WERI-Rb-1 (cell line): ENCODE measurements at places on chromosomes 11 and 22.

DNA sequence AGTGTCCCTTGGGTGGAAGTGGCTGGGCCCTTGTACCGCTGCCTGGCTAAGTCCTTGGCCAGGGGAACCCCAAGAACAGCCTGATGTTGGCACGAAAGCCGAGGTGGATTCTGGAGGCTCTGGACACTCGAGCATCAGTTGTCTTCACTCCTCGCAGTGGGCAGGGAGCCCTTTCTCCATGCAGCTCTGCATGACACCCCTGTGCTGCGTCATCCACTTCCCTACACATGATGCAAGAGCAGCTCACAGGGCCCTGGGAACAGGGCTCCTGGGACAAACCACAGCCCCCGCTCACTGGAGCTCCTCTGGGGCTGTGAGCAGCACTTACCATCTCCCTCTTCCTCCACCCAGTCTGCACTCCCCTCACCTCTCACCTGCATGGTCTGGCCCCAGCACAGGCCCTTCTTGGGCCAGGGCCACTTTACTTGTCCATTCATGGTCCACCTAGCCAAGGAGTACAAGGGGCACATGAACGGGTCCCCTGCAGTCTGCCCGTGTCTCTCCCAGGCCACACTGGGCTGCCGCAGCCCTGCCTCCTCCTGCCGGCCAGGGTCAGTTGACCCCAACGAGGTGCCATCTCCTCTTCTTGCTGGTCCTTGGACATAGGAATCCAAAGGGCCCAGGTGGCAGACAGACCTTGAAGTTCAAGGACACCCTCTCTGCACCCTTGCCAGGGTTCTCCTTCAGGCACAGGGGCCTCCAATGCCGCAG is 66.5 kb downstream of the IGF2 start:
- no peak for DNase-seq

- no peak for DNase-seq
Observed at GRCh38 chr22:24599514-24599913, 3.5 kb upstream of the GGT1 start.

DNA sequence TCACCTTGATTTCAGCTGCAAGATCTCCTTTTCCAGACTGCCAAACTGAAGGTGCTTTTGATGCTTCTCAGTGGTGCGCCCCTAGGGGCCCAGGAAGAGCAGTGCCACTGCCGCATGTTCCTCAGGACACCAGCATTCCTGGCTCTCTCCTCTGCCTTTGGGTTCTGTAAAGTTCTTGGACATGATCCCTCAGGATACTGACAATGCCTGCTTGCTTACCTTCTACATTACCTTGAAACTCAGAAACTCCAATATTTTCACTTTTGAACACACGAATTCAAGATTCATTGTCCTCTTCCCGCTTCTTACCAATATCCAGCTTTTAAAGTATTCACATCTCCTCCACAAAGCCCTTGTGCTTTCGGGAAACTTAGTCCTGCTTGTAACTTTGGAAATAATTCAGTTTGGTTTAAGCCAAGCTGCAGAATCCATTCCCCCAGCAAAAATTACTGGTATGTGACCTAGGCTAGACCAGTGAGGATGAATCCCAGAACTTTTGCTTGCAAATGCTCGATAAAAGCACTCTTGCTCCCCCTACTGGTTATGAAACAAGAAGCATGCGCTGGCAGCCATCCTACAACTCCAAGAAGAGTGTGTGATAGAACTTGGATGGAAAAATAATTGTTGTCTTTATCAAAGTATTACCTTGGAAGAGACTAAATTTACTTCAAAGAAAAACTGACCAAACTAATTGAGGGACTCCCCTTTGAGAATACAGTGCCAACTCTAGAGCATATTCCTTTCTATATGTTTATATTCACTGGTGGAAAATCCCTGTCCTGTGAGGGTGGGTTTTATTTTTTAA is 16.5 kb upstream of the OR5B21 start:
- peak; percentile 46 for DNase-seq

- no peak for DNase-seq
Observed at GRCh38 chr11:100824041-100824809, 137.1 kb downstream of the ARHGAP42 start.

DNA sequence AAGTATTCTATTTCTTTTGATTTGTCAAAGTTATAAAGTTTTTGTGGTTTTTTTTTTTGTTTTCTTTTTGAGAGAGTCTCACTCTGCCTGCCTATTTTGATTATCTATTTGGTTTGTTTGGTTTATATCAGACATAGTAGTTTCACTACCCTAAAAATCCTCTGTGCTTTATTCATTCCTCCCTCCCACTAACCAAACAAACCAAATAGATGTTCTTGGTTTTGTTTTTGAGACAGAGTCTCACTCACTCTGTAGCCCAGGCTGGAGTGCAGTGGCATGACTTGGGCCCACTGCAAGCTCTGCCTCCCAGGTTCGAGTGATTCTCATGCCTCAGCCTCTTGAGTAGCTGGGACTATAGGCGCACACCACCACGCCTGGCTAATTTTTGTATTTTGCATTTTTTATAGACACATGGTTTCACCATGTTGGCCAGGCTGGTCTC is 67.9 kb downstream of the ENTHD1 start:
- no peak for DNase-seq

DNA sequence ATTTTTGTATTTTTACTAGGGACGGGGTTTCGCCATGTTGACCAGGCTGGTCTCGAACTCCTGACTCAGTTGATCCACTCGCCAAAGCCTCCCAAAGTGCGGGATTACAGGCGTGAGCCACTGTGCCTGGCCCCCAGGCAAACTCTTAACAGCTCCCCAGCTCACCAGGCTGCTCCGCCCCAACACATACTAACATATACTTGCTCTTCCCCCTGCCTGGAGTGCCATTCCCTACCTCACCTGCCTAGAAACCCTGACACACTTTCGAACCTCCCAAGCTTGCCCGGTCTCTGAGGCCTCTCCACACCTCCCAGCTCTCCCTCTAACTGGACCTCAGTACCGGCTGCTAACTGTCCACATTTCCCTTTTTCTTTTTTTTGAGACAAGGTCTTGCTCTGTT is 8.5 kb downstream of the MAP4K2 start:
- no peak for DNase-seq

DNA sequence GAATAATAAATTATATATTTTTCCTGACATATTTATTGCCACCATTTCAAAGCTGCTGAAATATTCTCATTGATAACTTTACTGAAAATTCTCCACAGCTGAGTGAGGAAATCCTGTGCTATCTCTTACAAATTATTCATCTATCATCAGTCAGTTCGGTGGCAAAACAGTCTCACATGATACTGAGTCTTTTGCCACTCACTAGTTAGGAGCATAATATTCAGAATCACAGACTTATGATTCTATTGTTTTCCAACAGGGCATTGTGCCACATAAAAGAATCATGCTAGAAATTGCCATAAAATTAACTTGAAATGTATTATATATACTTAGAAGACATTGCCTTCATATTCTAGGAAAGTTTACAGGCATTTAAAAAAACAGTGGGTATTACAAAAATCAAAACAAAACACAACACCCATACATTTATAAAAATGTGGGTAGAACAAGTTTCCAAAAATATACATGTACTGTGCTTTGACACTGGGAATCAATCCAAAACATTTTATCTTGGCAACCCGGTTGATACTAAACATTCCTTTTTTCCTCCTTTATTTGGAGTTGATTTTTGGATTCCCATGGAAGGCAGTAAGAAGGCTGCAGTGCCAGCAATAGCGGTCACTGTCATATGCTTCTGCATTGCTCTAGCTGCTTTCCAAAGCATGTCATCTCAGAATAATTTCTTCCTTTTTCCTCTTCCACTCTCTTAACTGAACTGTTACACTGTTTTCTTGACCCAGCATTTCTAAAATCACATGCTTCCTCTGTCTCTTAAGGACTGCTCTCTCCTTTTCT is 42.5 kb downstream of the ATG16L2 start:
- no peak for DNase-seq

GRCh38 chr11:86592659-86593451 is 79.6 kb downstream of the ME3 start:
- peak; percentile 29 for DNase-seq

- DNase-seq: peak; percentile 47
Observed at GRCh38 chr22:38230108-38230825, 28.5 kb downstream of the MAFF start.
